ENCODE measurements at places on chromosomes 11 and 22.

GRCh38 chr11:58027341-58027740 lies 3.4 kb upstream of the OR6Q1 start:
- no peak for DNase-seq

DNA sequence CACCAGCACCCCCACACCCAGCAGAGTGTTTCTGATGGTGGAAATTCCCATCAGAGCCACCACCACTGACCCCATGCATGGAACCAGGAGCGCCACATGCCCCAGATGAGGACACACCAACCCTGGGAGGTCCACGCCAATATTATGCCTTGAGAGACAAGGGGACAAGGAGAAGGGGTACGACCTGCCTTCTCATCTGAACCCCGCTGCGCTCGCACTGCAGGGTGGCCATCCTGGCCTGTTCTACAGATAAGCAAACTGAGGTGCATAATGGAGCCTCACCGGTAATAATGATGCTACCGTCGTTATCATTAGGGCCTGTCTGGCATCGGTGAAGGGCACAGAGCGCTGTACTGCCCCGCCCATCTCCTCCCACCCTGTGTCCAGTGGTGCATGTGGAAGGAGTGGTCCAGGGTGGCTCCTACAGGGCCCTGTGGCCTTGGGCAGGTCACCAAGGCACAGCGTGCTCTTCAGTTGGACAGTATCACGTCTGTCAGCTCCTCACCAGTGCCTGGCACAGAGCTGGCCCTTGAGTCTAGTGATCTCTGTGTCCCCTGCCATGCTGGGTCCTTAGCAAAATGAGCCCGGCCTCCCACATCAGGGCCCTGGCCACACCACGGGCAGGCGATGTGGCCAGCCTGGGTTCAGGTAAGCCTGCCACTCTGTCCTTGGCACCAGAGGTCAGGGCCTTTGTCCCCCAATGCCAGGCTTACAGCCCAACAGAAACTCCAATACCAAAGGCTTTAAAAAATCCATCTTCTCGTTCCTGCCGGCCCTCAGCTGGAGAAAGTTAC lies 92.2 kb downstream of the PHF21B start:
- DNase-seq, result no peak

DNA sequence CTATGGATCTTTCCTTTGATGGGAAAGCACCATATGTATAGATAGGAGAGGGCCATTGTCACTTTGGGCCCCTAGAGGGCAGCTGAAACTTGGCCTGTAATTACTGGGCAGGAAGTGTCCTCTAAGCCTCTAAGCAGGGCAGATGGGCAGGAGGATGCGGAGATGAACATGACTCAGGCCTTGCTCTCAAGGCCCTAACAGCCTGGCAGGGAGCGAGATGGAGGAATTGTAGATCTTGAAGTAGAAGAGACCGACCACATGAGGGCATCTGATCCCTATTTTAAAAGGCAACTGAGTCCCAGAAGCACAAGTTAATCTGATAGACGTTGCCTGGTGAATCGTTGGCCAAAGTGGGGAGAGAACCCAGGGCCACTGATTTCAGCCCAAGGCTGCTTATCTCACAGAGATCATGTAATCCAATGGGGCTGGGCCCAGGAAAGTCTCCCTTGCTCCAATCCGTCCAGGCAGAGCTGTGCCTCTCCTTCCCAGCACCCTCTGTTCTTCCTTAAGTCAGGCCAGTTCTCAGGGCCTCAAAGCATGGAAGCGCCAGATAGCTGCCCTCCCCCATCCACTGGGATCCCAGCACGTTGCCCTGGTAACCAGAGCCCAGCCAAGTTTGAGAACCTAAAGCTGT lies 2.5 kb upstream of the SEPTIN3 start:
- DNase-seq, result no peak

DNA sequence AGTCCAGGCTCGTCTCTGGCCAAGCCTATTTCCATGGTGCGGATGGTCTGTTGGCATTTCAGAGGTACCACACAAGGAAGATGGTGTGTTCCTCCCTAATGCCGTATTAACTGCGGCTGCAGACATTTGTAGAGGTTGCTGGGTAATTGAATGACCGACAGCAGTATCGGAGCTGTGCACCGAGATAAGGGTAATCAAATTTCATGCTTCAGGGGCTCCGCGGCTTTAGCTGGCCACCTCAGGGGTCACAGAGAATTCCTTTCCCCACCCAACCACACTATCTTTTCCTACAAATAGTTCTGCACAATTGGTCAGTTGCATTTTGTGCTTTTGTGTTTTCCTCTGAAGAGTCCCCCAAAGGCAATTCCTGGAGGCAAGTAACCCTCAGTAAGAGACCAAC lies 297.4 kb downstream of the OPCML start:
- no peak for DNase-seq

GRCh38 chr22:19852177-19852781 lies 2.4 kb downstream of the GNB1L start:
- no peak for DNase-seq

DNA sequence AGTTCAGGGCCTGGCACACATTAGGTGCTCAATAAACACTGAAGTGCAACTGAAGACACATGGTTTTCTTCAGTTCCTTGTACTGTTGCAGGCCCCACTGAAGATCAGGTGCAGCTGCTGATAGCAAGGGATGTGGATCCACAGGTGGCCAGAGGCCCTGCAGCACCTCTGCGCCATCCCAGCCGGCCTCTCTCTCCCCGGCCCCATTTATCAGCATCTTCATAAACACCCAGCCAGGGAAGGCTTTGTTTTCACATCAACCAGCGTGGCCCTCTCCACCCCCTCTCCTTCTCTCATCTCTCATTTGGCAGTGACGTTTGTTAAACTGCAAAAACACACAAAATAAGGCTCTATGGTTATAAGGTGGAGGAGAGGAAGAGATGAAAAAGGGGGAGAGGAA lies 528.8 kb downstream of the BUD13 start:
- DNase-seq, result no peak

DNA sequence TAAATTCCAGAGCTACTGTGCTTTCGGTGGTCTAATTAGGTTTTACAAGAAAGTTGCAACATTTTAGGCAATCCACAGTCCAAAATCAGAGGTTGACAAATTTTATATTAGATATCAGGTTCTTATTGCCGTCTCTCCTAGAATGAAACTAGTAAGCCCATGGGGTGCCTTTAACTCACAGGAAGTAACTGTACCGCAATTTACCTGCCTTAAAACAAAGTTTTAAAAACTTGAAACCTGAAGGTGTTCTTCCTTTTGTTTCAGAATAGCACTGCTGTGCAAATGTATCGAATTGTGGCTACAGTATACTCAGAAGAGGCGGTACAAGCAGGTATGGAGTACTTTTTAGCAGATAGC lies 77.2 kb downstream of the PISD start:
- DNase-seq, result no peak

- DNase-seq, result no peak
These were observed 15.4 kb downstream of the CAPN5 start for GRCh38 chr11:77081976-77082836.

- no peak for DNase-seq
These were observed 89.1 kb upstream of the RTL6 start for GRCh38 chr22:44586999-44587736.

DNA sequence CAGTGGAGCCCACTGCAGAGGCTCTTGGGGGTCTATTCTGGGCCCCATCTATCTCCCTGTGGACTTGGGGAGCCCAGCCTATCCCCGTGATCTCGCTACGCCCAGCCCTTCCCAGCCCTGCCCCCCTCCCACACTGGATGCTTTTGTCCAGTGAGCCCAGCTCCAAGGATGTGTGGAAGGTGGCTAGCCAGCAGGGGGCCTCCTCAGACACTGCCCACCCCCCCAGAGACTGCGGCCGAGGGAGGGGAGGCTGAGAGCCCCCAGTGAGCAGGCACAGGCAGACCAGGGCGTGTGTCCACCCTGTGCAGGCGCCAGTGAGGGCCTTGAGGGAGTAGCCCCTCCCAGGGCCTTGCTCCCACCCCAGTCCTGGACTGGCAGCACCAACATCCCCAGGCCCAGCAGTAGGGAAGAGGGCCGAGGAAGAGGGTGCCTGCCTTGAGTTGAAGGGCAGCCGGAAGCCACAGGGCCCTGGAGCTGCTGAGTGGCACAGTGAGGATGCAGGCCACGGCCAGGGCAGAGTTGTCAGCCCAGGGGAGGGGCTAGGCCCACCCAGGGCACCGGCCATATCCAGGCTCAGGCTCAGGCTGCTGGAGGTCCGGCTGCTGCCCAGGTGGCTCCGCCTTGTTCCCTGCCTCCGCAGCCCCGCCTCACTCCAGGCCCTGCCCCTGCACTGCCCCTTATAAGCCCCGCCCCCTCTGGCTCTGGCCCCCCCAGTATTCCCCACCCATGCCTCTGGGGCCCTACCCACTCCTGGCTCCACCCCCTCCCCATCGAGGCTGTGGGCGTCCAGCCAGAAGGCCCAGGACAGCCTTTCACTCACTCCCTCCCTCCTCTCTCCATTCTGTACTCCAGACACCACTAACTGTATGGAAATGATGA lies 28.0 kb downstream of the MOB2 start:
- no peak for DNase-seq

GRCh38 chr11:129141748-129142523 lies 50.2 kb downstream of the ARHGAP32 start:
- no peak for DNase-seq

Measured in effector CD8-positive, alpha-beta T cell (primary cell).